Cerebellar nuclear complex (tissue), 1 donor: ENCODE measurements at places on chromosomes 3 and 15.

DNA sequence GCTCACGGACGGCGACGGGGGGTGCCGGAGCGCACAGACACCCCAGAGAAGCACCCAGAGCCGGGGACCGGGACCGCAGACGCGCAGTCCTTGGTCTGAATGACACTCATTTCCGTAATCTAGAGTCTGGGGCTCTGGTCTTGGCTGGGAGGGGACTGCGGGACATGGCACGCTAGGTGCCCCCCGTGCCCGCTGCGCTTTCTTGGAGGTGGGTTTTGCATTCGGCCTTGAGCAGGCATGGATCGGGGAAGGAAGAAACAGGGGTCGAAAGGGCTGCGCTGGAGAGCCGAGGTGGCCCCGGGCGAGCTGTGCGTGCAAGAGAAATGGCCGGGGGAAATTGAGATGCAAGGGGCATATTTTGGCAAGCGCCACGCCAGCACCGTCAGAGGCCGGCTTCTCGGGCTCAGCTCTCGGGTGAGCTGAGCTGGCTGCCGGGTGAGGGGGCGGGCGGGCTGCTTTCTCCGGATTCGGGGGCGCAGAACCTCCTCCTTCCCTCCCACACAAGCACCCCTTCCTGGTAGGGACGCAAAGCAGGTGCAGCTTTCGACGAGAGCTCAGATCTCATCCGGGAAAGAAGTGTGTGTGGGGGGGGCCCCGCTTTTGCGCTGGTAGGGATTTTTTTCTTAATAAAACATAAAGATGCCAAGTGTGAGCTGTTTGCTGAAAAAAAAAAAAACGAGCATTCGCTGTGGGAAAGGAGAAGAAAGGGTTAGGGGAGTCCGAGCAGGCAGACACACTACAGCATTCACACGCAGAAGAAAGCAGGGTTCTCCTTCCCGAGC lies 963 bp upstream of the NTRK3 start:
- DNase-seq = no peak

GRCh38 chr15:79948761-79949160 lies 22.2 kb downstream of the BCL2A1 start:
- no peak for DNase-seq

- no peak for DNase-seq
These were observed at the start of gene ANXA2 for GRCh38 chr15:60397772-60398445. ANXA2 (minus strand) TSS chr15:60397986; CDS start chr15:60386075, 11,911 bp downstream.

- no peak for DNase-seq
These were observed 23.3 kb downstream of the RASGRF1 start for GRCh38 chr15:79067072-79067833.

- no peak for DNase-seq
These were observed 247.8 kb downstream of the GABRB3 start for GRCh38 chr15:26525096-26525495.

DNA sequence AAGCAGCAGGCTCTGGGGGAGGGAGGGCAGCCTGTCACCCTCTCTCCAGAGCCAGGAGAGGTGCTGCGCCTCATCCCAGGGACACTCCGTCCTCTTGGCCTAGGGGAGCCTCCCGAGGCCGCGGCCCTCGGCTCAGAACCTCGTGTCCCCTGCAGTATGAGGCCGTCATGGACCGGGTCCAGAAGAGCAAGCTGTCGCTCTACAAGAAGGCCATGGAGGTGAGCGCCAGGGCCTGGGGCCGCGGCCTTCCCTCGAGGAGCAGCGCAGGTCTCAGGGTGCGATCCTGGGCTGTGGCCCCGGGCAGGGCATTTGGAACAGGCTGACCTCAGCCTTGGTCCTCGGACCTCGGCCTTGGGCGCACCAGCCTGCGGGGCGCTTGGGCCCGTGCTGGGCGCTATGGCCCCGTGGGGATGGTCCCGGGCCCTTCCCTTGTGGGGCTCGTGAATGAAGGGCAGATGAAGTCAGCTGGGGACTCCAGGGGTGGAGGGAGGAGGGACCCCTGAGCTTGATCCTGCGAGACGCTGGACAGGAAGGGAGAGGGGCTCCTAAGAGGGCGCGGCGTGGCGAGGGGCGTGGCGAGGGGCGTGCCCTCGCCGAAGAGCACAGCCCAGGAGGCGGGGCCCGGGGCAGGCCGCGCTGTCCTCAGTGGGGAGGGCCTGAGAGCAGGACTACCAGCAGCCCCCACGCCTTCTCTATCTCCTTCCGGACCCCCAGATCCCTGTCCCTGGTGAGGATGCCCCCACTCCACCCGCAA lies 32.9 kb downstream of the PSTPIP1 start:
- no peak for DNase-seq

DNA sequence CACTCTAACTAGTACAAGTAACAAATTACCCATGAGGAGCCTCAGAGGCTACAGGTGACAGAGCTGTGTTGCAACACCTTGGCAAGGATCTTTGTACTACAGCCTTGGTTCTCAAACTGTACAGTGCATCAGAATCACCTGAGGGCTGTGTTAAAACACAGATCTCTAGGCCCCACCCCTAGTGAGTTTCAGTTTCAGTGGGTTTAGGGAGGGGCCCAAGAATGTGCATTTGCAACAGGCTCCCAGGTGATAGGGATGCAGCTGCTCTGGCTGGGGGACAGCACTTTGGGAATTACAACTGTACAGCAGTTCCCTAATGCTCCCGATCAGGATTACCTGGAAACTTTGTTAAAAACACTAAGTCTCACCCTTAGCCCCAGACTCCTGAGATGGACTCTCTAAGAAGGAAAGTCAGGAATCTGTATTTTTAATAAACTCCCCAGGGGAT lies 66.1 kb upstream of the NR2F2 start:
- DNase-seq = no peak

GRCh38 chr15:58165661-58166060 lies 27.5 kb downstream of the AQP9 start:
- no peak for DNase-seq

DNA sequence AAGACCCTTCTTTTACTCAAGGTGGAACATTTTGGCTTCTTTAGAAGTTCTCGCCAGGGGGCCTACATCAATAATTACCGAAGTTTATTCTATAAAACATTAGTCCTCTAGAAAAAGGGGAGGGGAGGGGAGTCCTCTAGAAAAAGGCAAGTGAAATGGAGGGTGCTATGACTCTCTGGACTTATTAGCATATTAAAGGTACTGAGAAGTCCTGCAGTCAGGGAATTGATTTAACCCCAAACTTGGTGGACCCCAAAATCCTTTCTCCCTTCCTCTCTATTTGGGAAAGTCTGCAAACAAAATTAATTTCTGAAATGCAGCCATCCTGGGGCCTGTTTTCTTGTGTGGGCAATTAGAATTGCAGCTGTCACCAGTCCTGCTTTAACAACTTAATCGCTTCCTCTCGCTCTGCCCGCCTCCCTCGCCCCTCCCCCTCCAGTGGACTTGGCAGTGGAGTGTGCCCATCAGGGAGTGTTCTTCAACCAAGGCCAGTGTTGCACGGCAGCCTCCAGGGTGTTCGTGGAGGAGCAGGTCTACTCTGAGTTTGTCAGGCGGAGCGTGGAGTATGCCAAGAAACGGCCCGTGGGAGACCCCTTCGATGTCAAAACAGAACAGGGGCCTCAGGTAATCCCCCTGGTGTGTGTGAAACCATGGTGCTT lies 18.9 kb upstream of the LRRK1 start:
- no peak for DNase-seq

- no peak for DNase-seq
These were observed 16.6 kb downstream of the EPHB3 start for GRCh38 chr3:184578218-184578617.

- DNase-seq = no peak
These were observed 18.6 kb upstream of the SLC41A3 start for GRCh38 chr3:126102530-126102951.
